ENCODE measurements at places on chromosomes 1 and 21. TPM values are rescaled to one million over a fixed set of nuclear protein-coding genes. Genes with fewer than 3 reads are reported as not detected.

NBPF4 gene
- total RNA-seq: 4.4 TPM

SELL gene
- total RNA-seq: 1.5 TPM

THBS3 gene
- total RNA-seq: 9.1 TPM

SLC30A2 gene
- total RNA-seq: not detected

CCDC17 gene
- total RNA-seq: not detected

OR2L3 gene
- not detected for total RNA-seq

GBP6 gene
- total RNA-seq: not detected
